ENCODE measurements at places on chromosomes 11 and 22. TPM values are rescaled to one million over a fixed set of nuclear protein-coding genes. Genes with fewer than 3 reads are reported as not detected.

The TTC36 gene
- 3.1 TPM for polyA plus RNA-seq

The CASP4 gene
- polyA plus RNA-seq, result 15.8 TPM

The MLC1 gene
- polyA plus RNA-seq, result 3.4 TPM

The SART1 gene
- 37.5 TPM for polyA plus RNA-seq

The ADAMTS8 gene
- 1.7 TPM for polyA plus RNA-seq

The SLC29A2 gene
- polyA plus RNA-seq, result 27.1 TPM

The SLC22A12 gene
- not detected for polyA plus RNA-seq

The ZNF280B gene
- 0.78 TPM for polyA plus RNA-seq

The SLCO2B1 gene
- polyA plus RNA-seq, result 43.4 TPM

The NCF4 gene
- polyA plus RNA-seq, result 0.54 TPM

The TSSK2 gene
- polyA plus RNA-seq, result not detected

The AQP11 gene
- 9.3 TPM for polyA plus RNA-seq

The ZNF214 gene
- 1.4 TPM for polyA plus RNA-seq

The MAP6 gene
- 4.4 TPM for polyA plus RNA-seq

The OR10A2 gene
- 0.12 TPM for polyA plus RNA-seq

DNA sequence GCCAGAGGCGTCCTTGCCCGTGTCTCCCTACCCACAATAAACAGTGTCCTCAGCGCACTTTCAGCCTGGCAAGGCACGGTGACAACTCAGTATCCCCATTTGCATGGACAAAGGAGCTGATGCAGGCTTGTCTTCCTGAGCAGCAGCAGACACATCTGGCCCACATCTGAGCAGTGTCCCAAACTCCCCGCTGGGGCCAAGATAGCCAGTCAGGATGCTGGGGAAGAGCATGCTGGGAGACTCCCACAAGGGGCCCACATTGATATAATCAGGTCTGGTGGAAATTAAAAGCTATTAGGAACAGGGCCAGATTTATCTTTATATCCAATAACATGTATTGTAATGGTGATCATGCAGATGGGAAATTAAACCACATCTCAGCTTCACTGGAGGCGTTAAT lies 24.7 kb downstream of the DSCAML1 start:
- no peaks in the 10 kb centered on the region for H3K36me3 ChIP-seq
- peaks cover 15% of the 10 kb centered on the region for H3K27me3 ChIP-seq
- no peak overlapping the region for H3K4me3 ChIP-seq
- no peaks in the 10 kb centered on the region for H3K4me1 ChIP-seq
- DNase-seq, result no peak
- no peak overlapping the region for H3K27ac ChIP-seq

DNA sequence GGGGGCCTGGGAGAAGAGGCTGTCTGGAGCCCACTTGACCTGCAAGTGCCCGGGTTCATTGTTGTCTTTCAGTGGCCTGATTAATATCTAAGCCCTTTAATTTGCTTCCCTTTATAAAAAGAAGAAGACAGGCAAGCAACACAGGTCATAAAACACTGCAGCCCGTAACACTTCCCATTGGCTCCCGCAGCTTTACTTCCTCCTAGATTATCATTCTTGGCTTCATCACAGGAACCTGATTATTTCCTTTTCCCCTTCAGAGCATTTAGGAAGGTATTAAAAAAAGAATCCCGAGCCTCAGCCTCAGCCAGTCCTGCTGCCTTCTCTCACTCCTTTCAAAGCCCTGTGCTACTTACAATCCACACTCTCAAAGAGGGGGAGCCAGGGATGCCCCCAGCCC lies 183.2 kb downstream of the GRIK4 start:
- H3K4me1 ChIP-seq, result no peaks in the 10 kb centered on the region
- H3K27ac ChIP-seq, result no peak overlapping the region
- no peaks in the 10 kb centered on the region for H3K27me3 ChIP-seq
- no peaks in the 10 kb centered on the region for H3K36me3 ChIP-seq
- no peak overlapping the region for H3K4me3 ChIP-seq

DNA sequence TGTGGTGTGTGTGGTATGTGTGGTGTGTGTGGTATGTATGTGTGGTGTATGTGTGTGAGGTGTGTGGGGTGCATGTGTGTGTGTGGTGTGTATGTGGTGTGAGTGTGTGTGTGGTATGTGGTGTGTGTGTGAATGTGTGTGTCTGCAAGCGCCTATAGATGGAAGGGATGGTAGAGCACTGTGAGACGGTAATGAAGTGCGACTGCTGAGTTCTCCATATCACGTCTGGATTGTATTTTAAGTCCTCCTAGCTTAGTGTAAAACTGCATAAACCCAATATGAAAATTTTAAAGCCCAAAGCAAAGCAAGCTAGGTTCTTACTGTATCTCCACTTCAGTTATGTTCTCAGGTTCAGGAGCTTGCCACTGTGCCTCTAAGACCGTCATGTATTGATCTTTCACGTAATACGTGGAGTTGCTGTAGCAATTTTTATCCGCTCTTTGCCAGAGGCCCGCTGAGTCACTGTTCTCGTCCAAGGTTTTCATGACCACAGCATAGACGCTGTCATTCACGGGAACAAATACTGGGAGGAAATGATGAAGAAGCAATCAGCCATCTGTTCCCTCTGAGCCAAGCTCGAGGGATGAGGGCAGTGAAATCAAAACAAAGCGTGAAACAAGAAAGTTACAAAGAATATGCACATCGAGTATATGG lies 5.5 kb downstream of the PLET1 start:
- H3K4me3 ChIP-seq, result no peak overlapping the region
- H3K27ac ChIP-seq, result no peak overlapping the region
- no peak for DNase-seq
- no peaks in the 10 kb centered on the region for H3K36me3 ChIP-seq

- no peaks in the 10 kb centered on the region for H3K36me3 ChIP-seq
- H3K27me3 ChIP-seq, result no peaks in the 10 kb centered on the region
- no peak overlapping the region for H3K4me3 ChIP-seq
- H3K27ac ChIP-seq, result peak overlapping the region; percentile 16
These were observed 143.0 kb upstream of the ARHGAP20 start for GRCh38 chr11:110855191-110855590.

DNA sequence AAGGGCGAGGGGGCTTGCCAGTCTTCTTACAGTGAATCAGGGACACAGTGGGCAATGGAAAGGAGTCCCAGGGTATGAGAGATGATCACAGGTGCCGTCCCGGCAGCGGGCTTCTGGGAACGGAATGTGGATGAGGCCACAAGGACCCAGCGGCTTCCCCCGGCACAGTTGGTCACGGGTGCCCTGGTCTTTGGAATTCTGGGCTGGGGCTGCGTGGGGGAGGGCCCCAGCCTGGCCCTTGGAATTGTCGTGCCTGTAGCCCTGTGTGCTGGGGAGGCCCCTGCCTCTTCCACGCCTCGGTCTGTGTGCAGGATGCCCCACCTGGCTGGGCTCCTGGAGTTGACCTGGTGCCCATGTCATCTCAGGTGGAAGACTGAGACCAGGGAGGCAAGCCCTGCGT lies 76.6 kb downstream of the FBLN1 start:
- H3K4me1 ChIP-seq, result no peaks in the 10 kb centered on the region
- DNase-seq, result peak; percentile 4
- no peaks in the 10 kb centered on the region for H3K27me3 ChIP-seq
- no peak overlapping the region for H3K27ac ChIP-seq
- H3K4me3 ChIP-seq, result no peak overlapping the region

- H3K27me3 ChIP-seq, result no peaks in the 10 kb centered on the region
- peak overlapping the region; percentile 72 for H3K27ac ChIP-seq
- peaks cover 36% of the 10 kb centered on the region for H3K4me1 ChIP-seq
These were observed 596 bp upstream of the TNRC6B start for GRCh38 chr22:40176921-40177737.

- peak overlapping the region; percentile 54 for H3K27ac ChIP-seq
- no peak for DNase-seq
- no peak overlapping the region for H3K4me3 ChIP-seq
- H3K4me1 ChIP-seq, result peaks cover 18% of the 10 kb centered on the region
- no peaks in the 10 kb centered on the region for H3K36me3 ChIP-seq
These were observed 18.2 kb downstream of the LIMK2 start for GRCh38 chr22:31230155-31230870.

DNA sequence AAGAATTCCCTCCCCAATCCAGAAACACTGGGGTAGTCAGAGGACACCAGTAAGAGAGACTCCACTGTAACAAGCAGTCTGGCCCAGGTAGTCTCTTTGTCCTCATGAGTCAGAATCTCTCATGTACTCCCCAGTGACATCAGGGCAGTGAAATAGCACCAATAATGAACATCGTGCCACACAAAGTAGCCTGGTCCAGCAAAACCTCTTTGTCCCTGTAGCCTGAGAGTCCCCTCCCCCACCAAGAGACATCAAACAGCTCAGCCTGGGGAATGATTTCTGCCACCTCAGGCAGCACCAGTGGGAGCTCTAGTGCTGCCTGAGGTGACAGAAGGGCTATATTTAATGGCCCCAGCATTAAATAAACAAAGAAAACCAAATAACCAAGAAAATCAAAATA lies 88.1 kb downstream of the SBF2 start:
- H3K36me3 ChIP-seq, result no peaks in the 10 kb centered on the region
- no peaks in the 10 kb centered on the region for H3K4me1 ChIP-seq
- H3K27me3 ChIP-seq, result no peaks in the 10 kb centered on the region
- H3K27ac ChIP-seq, result no peak overlapping the region
- no peak overlapping the region for H3K4me3 ChIP-seq
- DNase-seq, result no peak

DNA sequence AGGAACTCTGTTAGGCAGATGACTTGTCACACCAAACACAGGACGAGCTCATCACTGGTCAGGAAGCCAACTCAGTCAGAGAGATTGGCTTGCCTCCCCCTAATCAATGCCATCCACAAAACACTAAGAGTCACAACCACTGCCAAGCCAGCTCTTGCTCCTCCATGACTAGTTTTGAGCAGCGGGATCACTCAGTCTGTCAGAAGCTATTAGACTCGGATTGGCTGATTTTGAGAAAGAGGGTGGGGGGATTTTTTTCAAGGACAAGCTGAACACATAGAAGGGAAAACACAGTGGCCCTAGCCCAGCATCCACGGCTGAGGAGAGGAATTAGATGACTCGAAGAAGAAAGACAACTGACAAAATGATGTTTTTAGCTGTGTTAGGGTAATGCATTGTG lies 55.9 kb downstream of the SEZ6L start:
- peaks cover 11% of the 10 kb centered on the region for H3K27me3 ChIP-seq
- H3K4me3 ChIP-seq, result no peak overlapping the region
- no peaks in the 10 kb centered on the region for H3K4me1 ChIP-seq
- H3K36me3 ChIP-seq, result no peaks in the 10 kb centered on the region

GRCh38 chr11:134460062-134460561 lies 48.1 kb upstream of the B3GAT1 start:
- H3K27ac ChIP-seq, result no peak overlapping the region
- DNase-seq, result no peak
- H3K27me3 ChIP-seq, result no peaks in the 10 kb centered on the region
- no peaks in the 10 kb centered on the region for H3K36me3 ChIP-seq
- H3K4me1 ChIP-seq, result no peaks in the 10 kb centered on the region

GRCh38 chr11:78583889-78584288 lies 9.2 kb upstream of the NARS2 start:
- H3K27ac ChIP-seq, result no peak overlapping the region
- no peaks in the 10 kb centered on the region for H3K36me3 ChIP-seq
- DNase-seq, result no peak
- H3K4me3 ChIP-seq, result no peak overlapping the region

GRCh38 chr22:25346859-25347751 lies 127.7 kb downstream of the CRYBB2 start:
- H3K4me1 ChIP-seq, result no peaks in the 10 kb centered on the region
- DNase-seq, result no peak
- H3K36me3 ChIP-seq, result no peaks in the 10 kb centered on the region
- H3K4me3 ChIP-seq, result no peak overlapping the region

- no peaks in the 10 kb centered on the region for H3K4me1 ChIP-seq
- no peak overlapping the region for H3K27ac ChIP-seq
These were observed 502.1 kb downstream of the MN1 start for GRCh38 chr22:27299181-27300085.

GRCh38 chr22:21079493-21079892 lies 33.7 kb downstream of the LRRC74B start:
- no peaks in the 10 kb centered on the region for H3K27me3 ChIP-seq
- no peak overlapping the region for H3K27ac ChIP-seq
- H3K4me3 ChIP-seq, result no peak overlapping the region
- DNase-seq, result no peak
- no peaks in the 10 kb centered on the region for H3K36me3 ChIP-seq
- no peaks in the 10 kb centered on the region for H3K4me1 ChIP-seq

GRCh38 chr22:18970176-18970947 lies 34.3 kb upstream of the PRODH start:
- H3K4me3 ChIP-seq, result peak overlapping the region; percentile 64
- H3K36me3 ChIP-seq, result no peaks in the 10 kb centered on the region
- DNase-seq, result peak; percentile 53
- H3K27me3 ChIP-seq, result no peaks in the 10 kb centered on the region
- H3K4me1 ChIP-seq, result no peaks in the 10 kb centered on the region
- H3K27ac ChIP-seq, result no peak overlapping the region

DNA sequence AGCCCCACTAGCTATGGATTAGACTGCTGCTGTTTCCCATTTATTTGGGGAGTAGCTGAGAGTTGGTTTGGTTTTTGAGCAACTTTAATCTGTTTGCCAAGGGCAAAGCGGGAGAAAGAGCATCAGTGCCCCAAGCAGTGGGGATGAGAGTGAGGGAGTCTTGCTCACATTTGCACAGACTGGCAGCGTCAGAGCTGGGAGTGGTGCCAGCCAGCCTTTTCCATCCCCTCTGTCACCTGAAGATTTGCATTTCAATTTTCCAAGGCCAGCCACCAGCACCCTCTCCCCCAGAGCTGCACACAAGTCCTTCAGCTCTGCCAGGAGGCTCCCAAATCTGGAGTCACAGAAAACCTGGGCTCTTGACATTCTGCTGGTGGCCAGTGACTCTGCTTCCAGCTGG lies 21.0 kb upstream of the UVRAG start:
- no peak overlapping the region for H3K27ac ChIP-seq
- no peak for DNase-seq
- H3K4me3 ChIP-seq, result no peak overlapping the region
- H3K27me3 ChIP-seq, result no peaks in the 10 kb centered on the region

GRCh38 chr22:33832558-33833151 lies 87.6 kb downstream of the LARGE1 start:
- H3K36me3 ChIP-seq, result no peaks in the 10 kb centered on the region
- H3K4me1 ChIP-seq, result peaks cover 5% of the 10 kb centered on the region
- H3K27ac ChIP-seq, result no peak overlapping the region
- no peaks in the 10 kb centered on the region for H3K27me3 ChIP-seq
- DNase-seq, result no peak
- H3K4me3 ChIP-seq, result no peak overlapping the region

- no peaks in the 10 kb centered on the region for H3K27me3 ChIP-seq
- H3K27ac ChIP-seq, result peak overlapping the region; percentile 39
- H3K4me1 ChIP-seq, result peaks cover 12% of the 10 kb centered on the region
- DNase-seq, result peak; percentile 46
- H3K36me3 ChIP-seq, result no peaks in the 10 kb centered on the region
These were observed 51.8 kb downstream of the THAP12 start for GRCh38 chr11:76329084-76329648.

- no peak overlapping the region for H3K27ac ChIP-seq
- H3K27me3 ChIP-seq, result no peaks in the 10 kb centered on the region
- no peaks in the 10 kb centered on the region for H3K4me1 ChIP-seq
These were observed 32.2 kb downstream of the DIXDC1 start for GRCh38 chr11:111969344-111969743.

GRCh38 chr11:44483919-44484610 lies 81.4 kb upstream of the CD82 start:
- H3K4me1 ChIP-seq, result no peaks in the 10 kb centered on the region
- H3K4me3 ChIP-seq, result no peak overlapping the region
- H3K27me3 ChIP-seq, result no peaks in the 10 kb centered on the region
